Aorta (tissue), 5 donors: ENCODE measurements at places on chromosomes 5 and 9. TPM values are rescaled to one million over a fixed set of nuclear protein-coding genes. Genes with fewer than 3 reads are reported as not detected.

SCGB3A1 gene
- total RNA-seq = not detected

SLC27A6 gene
- total RNA-seq = 0.24 TPM

NMUR2 gene
- total RNA-seq = not detected

ALG2 gene
- 22.2 TPM for total RNA-seq

SPTAN1 gene
- total RNA-seq = 384 TPM

TUT7 gene
- total RNA-seq = 38.1 TPM

PCDH1 gene
- 29.4 TPM for total RNA-seq

- no peak overlapping the region for H3K27ac ChIP-seq
- no peak for DNase-seq
- no peaks in the 10 kb centered on the region for H3K4me1 ChIP-seq
- no peaks in the 10 kb centered on the region for H3K27me3 ChIP-seq
- peaks cover 2% of the 10 kb centered on the region for H3K36me3 ChIP-seq
- no peak overlapping the region for H3K4me3 ChIP-seq
Measured at GRCh38 chr9:137666513-137666822, 47.7 kb downstream of the EHMT1 start.

GRCh38 chr5:329768-330167, 8.3 kb downstream of the AHRR start:
- no peak overlapping the region for H3K27ac ChIP-seq
- no peaks in the 10 kb centered on the region for H3K27me3 ChIP-seq
- H3K4me3 ChIP-seq = no peak overlapping the region
- no peak for DNase-seq

DNA sequence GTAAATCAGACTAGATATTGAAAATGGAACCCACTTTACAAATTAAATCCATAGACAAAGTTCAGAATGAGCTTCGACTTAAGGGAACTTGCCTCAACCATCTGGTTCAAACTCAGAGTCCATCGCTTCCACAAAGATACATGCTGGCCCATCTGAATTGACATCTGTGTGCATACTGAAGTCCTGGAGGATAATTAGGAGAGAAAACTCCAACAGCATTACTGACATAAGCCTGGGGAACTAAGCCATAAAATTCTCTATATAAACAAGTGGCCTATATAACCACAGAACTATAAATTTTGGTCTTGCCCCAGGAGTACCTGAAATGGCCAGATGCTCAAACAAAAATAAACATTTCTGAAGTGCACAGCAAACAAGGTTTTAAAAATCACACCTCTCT, 94.4 kb downstream of the IZUMO3 start:
- H3K27ac ChIP-seq = no peak overlapping the region
- no peaks in the 10 kb centered on the region for H3K4me1 ChIP-seq
- no peaks in the 10 kb centered on the region for H3K36me3 ChIP-seq
- H3K27me3 ChIP-seq = no peaks in the 10 kb centered on the region

GRCh38 chr9:23812673-23813072, 13.4 kb downstream of the ELAVL2 start:
- no peaks in the 10 kb centered on the region for H3K4me1 ChIP-seq
- H3K36me3 ChIP-seq = no peaks in the 10 kb centered on the region
- no peak overlapping the region for H3K4me3 ChIP-seq
- H3K27me3 ChIP-seq = no peaks in the 10 kb centered on the region
- no peak overlapping the region for H3K27ac ChIP-seq
- DNase-seq = no peak

DNA sequence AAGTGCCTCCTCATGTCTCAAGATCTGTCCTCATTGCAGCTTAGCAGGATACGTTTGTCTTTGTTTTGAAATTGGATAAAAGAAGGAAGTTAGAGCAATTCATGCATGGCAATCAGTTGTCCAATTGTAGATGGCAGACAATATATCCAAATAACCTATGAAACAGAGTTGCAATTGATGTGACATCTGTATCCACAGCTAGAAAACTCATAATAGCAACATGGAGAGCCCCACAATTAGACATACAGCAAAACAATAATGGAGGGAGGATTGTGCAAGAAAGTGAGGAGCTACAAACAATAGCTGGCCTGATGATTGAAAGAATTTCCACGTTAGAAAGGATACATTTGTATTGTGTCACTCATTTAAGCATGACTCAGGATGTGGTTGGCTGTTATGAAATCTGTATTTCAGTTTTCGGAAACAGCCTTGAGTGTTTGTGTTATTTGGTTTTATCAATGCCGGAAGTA, 132.0 kb downstream of the FAM174A start:
- no peak overlapping the region for H3K27ac ChIP-seq
- H3K36me3 ChIP-seq = no peaks in the 10 kb centered on the region
- H3K4me3 ChIP-seq = no peak overlapping the region
- no peak for DNase-seq

GRCh38 chr5:116543501-116543900, 31.1 kb downstream of the SEMA6A start:
- H3K36me3 ChIP-seq = no peaks in the 10 kb centered on the region
- no peak overlapping the region for H3K27ac ChIP-seq
- H3K27me3 ChIP-seq = no peaks in the 10 kb centered on the region

DNA sequence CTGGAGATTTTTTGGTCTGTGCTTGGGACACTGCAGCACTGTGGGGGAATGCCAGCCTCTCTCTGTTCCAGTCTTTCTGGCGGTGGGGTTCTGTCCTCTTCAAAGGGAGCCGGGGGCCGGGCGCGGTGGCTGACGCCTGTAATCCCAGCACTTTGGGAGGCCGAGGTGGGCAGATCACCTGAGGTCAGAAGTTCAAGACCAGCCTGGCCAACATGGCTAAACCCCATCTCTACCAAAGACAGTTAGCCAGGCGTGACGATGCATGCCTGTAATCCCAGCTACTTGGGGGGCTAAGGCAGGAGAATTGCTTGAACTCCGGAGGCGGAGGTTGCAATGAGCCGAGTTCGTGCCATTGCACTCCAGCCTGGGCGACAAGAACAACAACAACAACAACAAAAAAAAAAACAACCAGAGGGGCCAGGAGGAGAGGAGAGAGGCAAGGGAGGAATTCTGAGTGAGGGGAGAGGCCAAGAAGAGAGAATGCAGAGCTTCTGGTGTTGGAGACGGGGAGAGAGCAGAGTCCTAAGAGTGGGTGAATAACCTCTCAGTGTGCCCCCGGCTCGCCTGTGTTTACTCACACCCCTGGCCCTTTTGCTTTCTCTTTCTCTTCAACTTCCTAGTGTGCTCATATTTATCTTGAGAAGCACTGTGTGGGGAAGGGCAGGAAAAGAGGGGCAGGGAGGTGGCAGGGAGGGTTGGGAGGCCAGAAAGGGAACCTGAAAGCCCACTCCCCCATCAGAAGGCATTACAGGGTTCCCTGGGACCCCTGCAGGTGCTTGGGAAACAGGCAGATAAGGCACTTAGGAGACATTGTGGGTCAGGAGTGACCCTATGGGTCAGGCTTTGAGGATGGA, 3.2 kb upstream of the SET start:
- H3K4me3 ChIP-seq = no peak overlapping the region
- no peaks in the 10 kb centered on the region for H3K4me1 ChIP-seq
- H3K27me3 ChIP-seq = no peaks in the 10 kb centered on the region
